Stimulated activated CD4-positive, alpha-beta T cell treated with anti-CD3 and anti-CD28 coated beads, Interleukin-2, amount 100 ng/mL, for 24 hours (primary cell): ENCODE measurements at places on chromosomes 13 and 19.

DNA sequence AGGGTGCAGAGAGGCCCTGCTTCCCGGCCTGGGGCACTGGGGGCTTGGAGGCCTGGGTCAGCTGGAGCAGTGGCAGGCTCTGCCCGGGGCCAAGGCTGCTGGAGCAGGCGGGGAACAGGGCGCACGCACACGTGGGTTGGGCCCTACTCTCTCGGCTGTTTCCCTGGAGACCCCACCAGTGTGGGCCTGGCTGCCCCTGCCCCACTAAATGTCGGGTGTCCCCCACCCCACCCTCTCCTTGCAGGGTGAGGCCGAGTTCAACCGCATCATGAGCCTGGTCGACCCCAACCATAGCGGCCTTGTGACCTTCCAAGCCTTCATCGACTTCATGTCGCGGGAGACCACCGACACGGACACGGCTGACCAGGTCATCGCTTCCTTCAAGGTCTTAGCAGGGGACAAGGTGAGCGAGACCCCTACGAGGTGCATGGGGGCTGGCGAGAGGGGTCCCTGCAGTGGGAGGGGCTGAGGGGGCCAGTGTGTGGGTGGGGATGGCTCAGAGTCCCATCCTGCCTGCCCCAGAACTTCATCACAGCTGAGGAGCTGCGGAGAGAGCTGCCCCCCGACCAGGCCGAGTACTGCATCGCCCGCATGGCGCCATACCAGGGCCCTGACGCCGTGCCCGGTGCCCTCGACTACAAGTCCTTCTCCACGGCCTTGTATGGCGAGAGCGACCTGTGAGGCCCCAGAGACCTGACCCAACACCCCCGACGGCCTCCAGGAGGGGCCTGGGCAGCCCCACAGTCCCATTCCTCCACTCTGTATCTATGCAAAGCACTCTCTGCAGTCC, 15.3 kb downstream of the CAPN12 start:
- DNase-seq, result no peak

- no peak for DNase-seq
Observed at GRCh38 chr13:104586051-104586746, 1520.0 kb upstream of the SLC10A2 start.

GRCh38 chr19:41624515-41624914, 2.4 kb downstream of the CEACAM4 start:
- DNase-seq, result no peak

DNA sequence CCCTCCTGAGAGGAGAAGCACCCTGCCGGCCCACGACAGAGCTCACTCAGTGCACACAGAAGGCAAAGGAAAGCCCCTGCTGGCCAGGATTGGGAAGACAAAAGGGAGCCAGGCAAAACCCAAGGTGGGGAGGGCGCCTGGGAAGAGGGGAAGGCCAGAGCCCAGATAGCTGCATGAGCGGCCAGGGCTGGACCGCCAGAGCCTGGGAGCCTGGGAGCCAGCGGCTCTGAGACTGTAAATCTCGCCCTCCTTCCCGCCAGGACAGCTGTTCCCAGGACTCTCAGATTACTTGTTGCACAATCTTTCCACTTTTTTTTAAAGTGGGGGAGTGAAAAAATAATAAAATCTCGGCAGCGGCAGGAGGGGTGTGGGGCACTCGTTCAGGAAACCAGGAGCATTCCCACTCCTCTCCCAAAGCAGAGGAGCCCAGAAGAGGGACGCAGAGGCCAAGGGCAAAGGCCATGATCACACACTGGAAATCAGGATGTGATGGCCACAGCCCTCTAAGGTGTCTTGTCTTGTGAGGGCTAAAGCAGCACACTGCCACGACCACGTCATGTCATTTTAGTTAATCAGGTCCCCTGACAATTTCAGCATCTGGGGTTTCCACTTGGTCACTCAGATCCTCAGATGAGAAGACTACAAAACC, 19.6 kb upstream of the EPHX3 start:
- DNase-seq, result no peak

DNA sequence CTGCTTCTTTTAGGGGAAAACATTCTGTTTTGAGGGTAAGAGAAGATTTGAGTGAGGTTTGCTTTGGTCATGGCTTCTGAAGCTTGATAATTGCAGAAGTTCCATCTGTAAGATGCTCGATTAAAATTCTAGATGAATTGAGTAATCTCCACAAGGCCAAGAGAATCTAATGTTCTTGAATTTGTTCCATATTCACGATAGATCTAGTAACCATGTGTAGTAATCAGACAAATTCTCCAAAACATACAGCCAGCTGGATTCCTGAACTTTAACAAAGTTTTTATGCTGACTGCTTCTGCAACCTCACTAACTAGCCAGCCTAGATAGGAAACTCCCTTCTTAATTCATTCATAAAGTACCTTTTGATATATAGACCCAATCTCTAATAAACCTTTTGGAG, 92.7 kb downstream of the COL4A2 start:
- no peak for DNase-seq

DNA sequence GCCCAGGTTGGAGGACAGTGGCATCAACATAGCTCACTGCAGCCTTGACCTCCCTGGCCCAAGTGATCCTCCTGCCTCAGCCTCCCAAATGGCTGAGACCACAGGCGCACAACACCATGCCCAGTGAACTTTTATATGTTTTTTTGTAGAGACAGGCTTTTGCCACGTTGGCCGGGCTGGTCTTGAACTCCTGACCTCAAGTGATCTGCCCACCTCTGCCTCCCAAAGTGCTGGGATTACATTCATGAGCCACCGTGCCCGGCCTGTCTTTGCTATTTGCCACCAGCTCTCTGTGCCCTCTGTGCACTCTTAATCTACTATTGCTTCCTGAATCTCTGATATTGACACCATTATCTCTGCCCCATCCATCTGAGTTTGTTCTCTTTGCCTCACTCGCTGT, 34.3 kb upstream of the LRRC4B start:
- DNase-seq, result no peak

- no peak for DNase-seq
Observed at GRCh38 chr19:50303558-50303957, 25.6 kb downstream of the KCNC3 start.
